Thoracic aorta endothelial cell (primary cell): ENCODE measurements at places on chromosomes 5 and 9. TPM values are rescaled to one million over a fixed set of nuclear protein-coding genes. Genes with fewer than 3 reads are reported as not detected.

The DOCK2 gene
- total RNA-seq: under 0.01 and 0.07 TPM in 2 replicates

The SPATA9 gene
- total RNA-seq: not detected in 2 replicates

The SPATA31C1 gene
- total RNA-seq: not detected in 2 replicates

The PCDHGB7 gene
- 9.4 and 9.8 TPM in 2 replicates for total RNA-seq

The SCGB3A2 gene
- not detected in 2 replicates for total RNA-seq
